ENCODE measurements at places on chromosomes 5 and 9.

GRCh38 chr5:122121479-122122465, 7.6 kb upstream of the ZNF474 start:
- no peak for DNase-seq

DNA sequence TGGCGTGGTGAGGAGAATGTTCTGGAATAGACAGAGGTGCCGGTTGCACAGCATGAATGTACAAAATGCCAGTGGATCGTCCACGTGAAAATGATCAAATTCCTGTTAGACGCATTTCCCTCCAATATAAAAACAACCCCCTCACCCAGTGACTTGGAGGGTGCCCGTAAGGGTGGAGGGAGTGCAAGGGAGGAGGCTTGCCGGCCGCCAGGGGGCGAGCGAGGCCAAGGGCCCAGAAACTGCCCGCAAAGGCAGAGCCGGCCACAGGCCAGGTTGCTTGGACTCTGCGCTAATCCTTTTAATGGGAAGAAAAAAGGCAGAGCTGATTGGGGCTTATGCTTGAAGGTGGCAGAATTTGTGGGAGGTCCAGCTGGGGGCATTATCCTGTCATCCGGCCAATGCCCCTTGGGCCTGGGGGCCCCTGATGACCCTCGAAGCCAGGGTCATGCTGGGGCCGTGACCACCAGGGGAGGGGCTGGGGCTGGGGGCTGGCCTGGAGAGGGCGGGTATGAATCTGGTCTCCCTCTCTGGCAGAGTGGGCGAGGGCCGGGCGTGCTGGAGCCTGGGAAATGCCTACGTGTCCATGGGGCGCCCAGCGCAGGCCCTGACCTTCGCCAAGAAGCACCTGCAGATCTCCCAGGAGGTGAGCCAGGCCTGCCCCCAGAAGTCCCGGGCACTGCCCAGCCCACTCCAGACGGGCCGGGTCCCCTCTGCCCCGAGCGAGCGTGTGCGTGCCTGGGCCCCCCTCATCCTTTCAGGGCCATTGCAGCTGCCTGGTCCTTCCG, 12.0 kb downstream of the GPSM1 start:
- peak; percentile 57 for DNase-seq

- DNase-seq = no peak
Observed at GRCh38 chr5:14908172-14908571, 36.6 kb upstream of the ANKH start.

GRCh38 chr9:107208121-107208520, 75.0 kb upstream of the RAD23B start:
- DNase-seq = no peak

DNA sequence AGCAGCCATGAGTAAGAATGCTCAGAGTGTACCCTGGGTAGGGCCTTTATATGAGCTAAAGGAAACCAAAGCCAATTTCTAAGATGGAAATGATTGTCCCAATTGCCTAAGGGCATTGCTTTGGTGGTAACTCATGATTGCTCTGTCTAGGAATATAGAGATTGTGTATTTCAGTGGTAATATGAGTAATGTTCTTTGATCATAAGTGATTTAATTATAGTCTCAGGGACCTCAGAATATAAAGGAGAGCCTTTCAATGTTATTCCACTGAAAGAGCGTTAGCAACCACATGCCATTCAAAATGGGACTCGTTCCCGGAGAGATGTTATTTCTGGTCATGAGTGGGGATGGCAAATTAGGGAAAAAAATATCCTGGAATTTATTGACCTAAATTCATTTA, 340.5 kb downstream of the ARHGEF28 start:
- DNase-seq = no peak

Measured in nucleus accumbens (tissue), 56 donors.